ENCODE measurements at places on chromosomes 7 and 10.

GRCh38 chr7:44415047-44415446 is 75.4 kb downstream of the NUDCD3 start:
- DNase-seq: no peak

DNA sequence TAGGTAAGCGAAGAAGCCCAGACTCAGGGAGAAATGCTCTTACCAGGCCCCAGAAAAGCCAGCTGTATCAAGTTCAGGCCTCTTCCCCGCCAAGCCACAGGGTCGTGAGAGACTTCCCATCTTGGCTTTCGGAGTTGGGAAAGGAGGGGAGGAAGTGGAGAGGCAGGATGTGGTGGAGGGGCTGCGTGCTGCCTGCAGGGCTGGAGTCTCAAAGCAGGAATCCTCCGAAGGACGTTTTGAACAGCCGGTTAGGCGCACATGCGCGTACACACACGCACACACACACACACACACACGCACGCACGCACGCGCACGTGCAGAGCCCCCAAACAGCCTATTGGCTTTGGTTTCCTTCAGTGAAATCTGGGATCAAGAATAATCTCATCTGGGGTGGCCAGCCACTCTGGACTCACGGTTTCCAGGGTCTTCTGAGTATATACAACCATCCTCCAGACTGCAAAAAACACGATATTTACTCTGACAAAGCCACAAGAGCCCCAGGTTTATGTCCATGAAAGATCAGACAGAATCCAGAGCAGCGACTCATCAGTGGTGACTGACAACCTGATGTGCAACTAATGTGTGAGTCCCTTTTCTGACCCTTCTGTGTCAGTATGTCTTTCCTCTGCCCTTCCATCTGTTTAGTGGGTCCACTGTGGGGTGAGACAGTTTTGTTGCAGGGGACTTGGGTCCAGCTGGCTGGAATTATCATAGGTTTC is 115.0 kb upstream of the ZNF438 start:
- no peak for DNase-seq

GRCh38 chr7:2253021-2253420 is 11.0 kb downstream of the NUDT1 start:
- DNase-seq: no peak

DNA sequence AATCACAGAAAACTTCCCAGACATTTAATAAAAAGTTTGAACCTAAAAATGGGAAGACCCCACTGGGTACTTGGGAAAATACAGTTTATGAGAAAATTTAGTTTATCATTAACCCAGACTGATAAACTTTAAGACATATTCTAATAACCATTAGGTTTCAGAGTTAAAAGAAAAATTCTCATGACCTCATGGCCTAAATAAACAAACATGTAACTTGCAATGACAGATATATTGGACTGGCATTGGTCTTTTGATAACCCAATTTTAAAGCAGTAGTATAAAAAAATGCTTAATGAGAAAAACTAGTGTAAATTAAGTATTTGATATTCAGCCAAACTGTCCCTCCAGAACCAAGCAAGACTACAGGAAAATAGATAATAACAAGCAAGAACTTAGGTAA is 67.0 kb upstream of the ZNF804B start:
- DNase-seq: no peak

DNA sequence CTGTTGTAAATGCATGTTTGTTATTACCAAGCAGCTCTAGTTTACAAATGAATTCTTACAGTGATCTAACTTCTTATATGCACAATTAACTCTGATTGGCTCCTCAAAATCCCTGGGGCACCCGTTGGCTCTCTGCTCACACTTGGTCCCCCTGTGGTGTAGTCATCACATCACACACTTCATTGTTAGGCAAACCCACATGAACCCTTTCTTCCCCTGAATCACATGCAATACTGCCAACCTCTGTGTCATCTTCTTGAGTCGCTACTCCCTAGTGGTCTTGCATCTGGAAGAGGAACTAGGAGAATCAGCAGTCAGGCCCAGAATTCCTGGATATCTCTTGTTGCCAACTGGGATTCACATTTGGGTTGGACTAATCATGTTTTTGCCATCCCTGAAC is 73.1 kb downstream of the CD36 start:
- DNase-seq: no peak

DNA sequence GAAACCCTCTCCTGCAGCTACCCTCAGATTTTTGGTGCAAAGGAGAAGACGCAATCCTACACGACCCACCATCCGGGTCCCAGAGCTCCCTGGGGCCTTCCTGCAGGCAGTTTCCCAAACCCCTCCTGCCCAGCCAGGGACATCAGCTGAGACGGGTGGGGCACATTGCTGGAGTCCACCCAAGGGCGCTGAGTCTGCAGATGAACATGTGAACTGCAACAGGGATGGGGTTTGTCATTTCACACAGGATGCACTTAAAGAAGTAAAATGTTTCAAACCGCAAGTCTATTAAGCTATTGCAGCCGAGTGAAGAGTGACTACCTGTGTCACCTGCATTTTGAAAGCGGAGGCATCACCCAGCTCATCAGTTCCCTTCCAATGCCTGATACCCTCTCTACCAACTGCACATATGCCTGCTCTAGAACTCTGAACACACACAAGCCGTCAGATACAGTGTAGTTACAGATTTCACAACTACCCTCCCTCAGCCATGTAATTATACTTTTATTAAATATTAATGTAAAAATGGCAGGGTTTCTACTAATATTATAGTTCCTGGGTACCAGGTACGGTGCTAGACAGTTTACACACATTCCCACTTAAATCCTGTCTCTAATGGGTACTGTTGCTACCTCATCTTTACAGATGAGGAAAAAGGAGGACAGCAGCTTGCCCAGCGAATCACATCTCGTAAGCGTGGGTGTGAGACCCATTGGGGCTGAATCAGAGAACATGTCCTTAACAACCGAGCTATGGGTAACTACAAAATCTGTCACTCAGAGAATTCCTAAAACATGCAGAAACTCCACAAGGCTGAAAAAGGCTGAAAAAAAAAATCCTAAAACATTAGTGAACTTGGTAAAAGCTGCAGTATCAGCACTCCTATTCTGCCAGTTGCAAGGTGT is 71.2 kb downstream of the GRB10 start:
- DNase-seq: no peak

- no peak for DNase-seq
Measured at GRCh38 chr10:93152136-93152535, 78.4 kb downstream of the CYP26A1 start.

DNA sequence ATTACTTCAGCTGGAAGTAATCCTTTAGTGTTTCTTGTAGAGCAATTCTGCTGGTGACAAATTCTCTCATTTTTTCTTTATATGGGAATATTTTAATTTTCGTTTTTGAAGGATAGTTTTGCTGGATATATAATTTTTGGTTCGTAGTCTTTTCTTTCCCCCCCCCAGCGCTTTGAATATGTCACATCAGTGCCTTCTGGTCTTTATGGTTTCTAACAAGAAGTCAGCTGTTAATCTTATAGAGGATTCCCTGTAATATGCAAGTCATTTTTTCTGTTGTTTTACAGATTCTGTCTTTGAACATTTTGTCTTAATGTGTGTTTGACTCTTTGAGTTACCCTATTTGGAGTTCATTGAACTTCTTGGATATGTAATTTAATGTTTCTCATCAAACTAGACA is 96.3 kb downstream of the SDK1 start:
- DNase-seq: no peak

GRCh38 chr7:138354066-138354465 is 106.0 kb upstream of the TRIM24 start:
- DNase-seq: no peak

GRCh38 chr10:88315755-88316154 is 267.4 kb downstream of the RNLS start:
- no peak for DNase-seq

DNA sequence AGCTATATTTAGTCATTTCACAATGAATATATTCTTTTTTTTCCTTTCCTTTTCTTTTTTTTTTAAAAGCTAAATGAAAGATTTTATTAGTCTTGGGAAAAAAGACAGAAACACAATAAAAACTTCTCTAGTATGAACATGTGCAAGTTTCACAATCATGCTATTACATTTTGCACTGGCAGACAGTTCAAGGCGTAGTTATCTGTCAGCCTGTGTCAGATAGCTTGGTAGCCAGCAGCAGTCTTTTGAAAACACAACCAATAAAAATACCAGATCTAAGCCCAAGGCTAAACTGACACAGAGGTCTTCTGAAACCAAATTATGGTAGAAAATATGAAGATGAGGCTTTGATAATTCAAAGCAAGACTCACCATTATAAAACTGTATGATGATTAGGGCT is 205.8 kb upstream of the TEX47 start:
- no peak for DNase-seq

DNA sequence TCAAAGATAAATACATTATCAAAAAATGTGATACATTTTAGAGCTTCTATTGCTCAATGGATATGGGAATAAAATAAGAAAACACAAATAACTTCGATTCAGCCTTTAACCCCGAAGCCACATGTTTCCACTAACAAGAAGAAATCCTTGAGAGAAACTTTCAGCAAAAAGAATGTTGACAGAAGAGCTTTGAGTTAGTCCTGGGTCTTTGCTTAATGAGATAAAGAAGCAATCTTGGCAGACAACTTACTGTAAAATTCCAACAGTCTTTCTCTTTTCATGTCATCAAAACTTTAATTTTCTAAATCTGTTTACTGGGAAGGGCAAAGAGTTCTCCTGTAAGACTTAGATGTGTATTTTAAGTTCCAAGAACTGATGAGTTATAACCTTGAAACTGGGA is 810.2 kb downstream of the CNTNAP2 start:
- no peak for DNase-seq

- no peak for DNase-seq
Measured at GRCh38 chr10:86290933-86291615, 75.5 kb downstream of the GRID1 start.

DNA sequence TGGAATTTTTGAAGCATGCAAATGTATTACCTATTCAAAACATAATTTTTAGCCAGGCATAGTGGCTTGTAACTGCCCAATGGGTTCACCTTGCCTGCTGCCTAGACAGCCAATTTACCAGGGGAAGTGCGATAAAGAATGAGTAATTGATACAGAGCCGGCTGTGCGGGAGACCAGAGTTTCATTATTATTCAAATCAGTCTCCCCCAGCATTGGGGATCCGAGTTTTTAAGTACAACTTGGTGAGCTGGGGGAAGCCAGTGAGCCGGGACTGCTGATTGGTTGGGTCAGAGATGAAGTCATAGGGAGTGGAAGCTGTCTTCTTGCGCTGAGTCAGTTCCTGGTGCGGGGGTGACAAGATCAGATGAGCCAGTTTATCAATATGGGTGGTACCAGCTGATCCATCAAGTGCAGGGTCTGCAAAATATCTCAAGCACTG is 29.1 kb upstream of the NRBF2 start:
- no peak for DNase-seq

DNA sequence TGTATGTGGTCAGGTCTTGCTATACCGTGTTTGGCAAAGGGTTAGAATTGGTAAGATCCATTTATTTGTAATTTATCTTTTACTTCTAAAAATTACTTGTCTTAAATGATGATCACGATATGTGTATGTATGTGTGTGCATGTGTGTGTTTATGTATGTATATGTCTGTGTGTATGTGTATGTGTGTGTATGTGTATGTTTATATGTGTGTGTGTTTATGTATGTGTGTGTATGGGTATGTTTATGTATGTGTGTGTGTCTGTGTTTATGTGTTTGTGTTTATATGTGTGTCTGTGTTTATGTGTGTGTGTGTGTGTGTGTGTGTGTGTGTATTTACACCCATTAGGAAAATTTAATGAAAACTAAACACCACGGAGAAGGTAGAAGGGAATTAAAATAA is 176.9 kb upstream of the FZD8 start:
- no peak for DNase-seq

GRCh38 chr7:101529560-101529959 is 99.5 kb downstream of the MYL10 start:
- DNase-seq: no peak

GRCh38 chr10:104069613-104070012 is 16.1 kb downstream of the COL17A1 start:
- no peak for DNase-seq

DNA sequence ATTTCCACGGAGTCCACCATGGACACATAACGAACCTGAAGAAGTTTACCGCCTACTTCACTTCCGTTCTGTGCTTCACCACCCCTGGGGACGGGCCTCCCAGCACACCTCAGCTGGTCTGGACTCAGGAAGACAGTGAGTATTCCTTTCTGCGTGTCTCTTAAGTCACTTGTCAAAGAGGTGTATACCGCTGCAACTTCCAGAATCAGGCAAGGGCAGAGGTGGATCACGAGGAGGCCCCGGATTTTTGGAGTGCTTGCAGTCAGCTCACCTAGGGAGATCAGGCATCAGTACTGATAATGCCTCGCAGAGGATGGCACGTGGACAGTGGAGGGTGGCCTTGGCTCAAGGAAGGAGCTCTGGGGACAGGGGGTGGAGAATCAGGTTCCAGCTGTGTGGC is 630.4 kb upstream of the FOXK1 start:
- no peak for DNase-seq

GRCh38 chr7:129882531-129882930 is 70.2 kb downstream of the UBE2H start:
- DNase-seq: no peak

DNA sequence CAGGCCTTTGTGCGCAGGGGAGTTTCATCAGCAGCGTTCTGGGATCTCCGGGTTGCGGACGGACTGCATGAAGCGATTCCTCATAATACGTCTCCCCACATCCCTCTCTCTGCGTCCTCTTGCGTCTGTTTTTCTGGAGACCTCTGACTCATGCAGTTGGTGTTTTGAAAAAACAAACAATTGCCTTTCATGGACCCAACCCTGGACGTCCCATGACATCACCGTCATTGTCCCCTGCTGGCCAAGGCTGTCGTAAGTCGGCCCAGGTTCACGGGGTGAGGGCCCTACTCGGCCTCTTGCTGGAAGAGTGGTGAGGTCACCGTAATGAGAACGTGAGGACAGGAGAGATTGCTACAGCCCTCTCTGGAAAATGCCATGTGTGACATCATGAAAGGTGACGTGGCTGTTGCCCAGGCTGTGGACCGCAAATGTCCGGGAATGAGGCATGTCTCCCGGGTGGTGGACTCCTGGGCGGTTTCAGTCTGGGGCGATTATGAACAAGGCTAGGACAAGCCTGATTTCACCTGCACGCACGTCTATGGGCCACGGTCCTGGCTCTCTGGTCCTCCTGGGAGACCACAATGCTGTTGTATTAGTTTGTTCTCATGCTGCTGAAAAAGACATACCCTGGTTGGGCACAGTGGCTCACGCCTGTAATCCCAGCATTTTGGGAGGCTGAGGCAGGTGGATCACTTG is 9.8 kb upstream of the MAFK start:
- DNase-seq: no peak

Data from activated gamma-delta T cell treated with anti-CD3 and anti-CD28 coated beads, Interleukin-2, amount 50 U/mL, for 16 hours (primary cell).